ENCODE measurements at places on chromosomes 6 and 20.
A peak's percentile ranks its signal among the peaks of the same experiment; 100 is the strongest.

- DNase-seq, result no peak
Measured at GRCh38 chr6:130758813-130759212, 68.4 kb upstream of the SMLR1 start.

DNA sequence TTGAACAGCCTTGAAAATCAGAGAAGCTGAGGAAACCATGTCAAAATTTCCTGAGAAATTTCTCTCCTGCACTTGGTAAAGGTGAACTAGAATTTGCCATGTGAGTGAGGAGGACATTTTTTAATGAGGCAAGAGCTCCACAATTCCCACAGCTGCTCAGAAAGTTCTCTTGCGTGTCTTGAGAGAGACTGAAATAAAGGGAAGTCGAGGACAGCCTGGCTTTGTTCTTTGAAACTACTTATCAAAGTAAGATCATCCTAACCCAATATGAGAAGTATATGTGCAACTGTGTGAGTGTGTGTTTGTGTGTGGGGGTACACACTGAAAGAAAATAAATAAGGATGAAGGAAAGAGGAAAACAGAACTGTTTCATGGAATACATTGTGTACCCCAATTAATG, 163.4 kb downstream of the SLC24A3 start:
- no peak for DNase-seq

- DNase-seq, result no peak
Measured at GRCh38 chr20:50242863-50243609, 52.4 kb downstream of the CEBPB start.

DNA sequence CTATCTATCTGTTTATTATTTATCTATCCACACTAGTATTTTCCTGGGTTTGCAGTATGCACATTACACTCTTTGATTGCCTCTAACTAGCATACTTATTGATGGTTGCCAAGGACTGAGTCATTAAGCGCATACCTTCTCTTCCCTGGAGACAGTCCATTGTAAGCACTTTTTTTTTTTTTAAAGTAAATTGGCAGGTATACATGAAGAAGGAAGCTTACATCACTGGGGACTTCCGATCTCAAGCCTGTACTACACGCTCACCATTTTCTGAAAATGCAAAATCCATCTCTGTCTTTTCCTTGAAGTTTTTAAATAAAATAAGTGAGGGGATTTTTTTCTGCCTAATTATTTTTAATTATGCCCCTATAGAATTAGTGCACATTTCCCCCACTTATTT, 63.5 kb downstream of the HMGN3 start:
- DNase-seq, result peak; percentile 2

DNA sequence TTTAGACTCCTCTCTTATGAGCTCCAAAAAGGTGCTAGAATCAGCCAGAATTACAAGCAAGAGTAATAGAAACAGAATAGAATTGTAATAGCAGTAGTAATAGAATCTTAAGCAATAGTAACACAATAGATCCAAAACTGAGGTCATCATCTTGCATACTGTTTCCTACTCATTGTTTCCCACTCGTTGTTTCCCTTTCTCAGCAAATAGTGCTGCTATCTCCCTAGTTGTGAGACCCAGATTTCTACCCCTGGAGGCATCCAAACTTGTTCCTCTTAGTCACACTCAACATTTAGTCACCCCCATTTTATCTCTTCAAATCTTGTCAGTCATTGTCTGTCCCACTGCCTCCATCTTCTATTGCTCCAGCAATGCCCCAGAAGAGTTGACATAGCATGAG, 356.9 kb upstream of the MARCKS start:
- no peak for DNase-seq

DNA sequence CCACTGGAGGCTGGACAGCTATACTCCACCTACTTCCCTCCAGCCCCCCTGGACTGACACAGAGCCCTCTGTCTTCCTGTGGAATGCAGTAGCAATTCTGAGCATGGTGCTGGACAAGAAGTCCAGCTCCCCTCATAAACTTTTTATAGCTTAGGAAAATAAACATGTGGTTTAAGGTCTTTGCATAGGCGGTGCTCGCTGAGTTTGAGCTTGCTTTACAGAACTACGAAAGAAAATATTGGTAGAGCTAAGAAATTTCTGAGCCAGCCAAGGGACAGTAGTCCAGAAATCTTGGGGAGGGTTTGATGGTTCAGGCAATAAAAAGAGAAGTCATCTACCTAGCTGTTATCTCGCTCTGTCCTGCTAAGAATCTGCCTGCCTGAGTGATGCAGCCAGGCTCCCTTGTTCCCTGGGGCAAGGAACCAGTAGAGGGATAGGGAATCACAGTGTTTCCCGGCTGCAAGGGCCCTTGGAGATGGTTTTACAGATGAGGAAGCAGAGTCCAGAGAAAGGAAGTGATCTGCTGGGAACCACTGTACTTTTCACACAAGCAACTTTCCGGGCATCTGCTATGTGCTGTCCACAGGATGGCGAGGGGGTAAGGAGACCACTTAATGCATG, 343.4 kb downstream of the CDC5L start:
- DNase-seq, result no peak
